SIG-M5 (cell line): ENCODE measurements at places on chromosomes 1 and 21.

DNA sequence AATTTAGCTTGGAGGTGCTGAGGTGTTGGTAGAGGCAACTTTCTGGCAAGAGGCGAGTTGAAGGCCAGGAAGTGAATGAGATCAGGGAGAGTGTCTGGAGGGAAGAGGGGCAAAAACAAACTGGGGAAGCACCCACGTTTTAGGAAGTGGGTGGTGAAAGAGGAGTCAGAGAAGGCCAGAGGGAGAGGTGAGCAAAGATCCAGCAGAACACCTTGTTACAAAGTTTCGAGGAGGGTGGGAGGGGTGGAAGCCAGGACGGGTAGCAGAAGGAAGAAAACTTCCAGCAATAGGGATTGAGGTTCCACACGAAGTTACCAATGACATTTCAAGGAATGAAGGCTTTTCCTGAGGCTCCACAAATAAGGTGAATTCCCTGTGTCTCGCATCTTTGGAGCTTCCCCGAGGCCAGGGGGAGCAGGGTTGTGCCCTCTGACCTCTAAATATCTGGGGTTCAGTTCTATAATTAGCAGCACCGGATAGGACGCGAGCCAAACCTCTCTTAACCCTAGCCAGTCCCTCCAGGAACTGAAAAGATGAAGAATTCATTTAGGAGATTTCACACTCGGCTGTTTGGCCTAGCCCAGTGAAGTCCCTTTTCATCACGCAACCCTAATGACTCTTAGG is 578 bp upstream of the SESN2 start:
- DNase-seq, result no peak

GRCh38 chr1:64077281-64077940 is 126.0 kb upstream of the UBE2U start:
- no peak for DNase-seq

- no peak for DNase-seq
Observed at GRCh38 chr1:57272150-57272549, 151.7 kb downstream of the DAB1 start.

GRCh38 chr1:230243583-230244353 is 176.7 kb downstream of the GALNT2 start:
- DNase-seq, result no peak

- no peak for DNase-seq
Observed at GRCh38 chr1:64427879-64428278, 42.0 kb upstream of the CACHD1 start.

DNA sequence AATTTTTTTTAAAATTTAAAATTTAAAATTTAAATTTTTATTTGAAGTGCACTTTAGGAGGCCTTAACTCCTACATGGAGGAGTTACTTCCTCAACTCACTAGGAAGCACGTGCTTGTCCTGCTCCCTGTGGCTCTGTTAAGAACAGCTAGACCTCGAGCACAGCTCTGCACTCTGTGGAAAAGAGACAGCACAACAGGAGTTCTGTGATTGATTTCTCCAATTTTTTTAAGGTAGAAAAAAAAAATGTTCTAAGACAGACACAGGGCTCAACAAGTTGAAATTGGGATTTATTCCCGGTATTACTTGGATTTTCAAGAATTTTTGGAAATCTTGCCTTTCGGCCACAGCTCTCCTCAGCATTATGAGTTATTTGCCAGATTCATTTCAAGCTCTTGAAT is 356.6 kb upstream of the LYPLAL1 start:
- DNase-seq, result no peak

DNA sequence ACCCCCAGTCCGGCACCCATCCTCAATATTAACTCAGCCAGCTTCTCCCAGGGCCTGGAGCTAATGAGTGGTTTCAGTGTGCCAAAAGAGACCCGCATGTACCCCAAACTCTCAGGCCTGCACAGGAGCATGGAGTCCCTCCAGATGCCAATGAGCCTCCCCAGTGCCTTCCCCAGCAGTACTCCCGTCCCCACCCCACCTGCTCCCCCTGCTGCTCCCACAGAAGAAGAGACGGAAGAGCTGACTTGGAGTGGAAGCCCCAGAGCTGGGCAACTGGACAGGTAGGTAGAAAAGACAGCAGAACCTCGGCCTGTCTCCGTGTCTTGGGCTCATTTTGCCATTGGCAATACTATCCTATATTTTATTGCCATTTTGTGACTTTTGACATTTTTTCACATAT is 45.4 kb upstream of the IPO9 start:
- no peak for DNase-seq

- no peak for DNase-seq
Observed at GRCh38 chr1:115837341-115837739, 3.6 kb downstream of the NHLH2 start.

GRCh38 chr1:211532088-211532444 is 40.1 kb upstream of the RD3 start:
- no peak for DNase-seq

GRCh38 chr1:212254853-212255363 is 30.3 kb upstream of the PPP2R5A start:
- no peak for DNase-seq

DNA sequence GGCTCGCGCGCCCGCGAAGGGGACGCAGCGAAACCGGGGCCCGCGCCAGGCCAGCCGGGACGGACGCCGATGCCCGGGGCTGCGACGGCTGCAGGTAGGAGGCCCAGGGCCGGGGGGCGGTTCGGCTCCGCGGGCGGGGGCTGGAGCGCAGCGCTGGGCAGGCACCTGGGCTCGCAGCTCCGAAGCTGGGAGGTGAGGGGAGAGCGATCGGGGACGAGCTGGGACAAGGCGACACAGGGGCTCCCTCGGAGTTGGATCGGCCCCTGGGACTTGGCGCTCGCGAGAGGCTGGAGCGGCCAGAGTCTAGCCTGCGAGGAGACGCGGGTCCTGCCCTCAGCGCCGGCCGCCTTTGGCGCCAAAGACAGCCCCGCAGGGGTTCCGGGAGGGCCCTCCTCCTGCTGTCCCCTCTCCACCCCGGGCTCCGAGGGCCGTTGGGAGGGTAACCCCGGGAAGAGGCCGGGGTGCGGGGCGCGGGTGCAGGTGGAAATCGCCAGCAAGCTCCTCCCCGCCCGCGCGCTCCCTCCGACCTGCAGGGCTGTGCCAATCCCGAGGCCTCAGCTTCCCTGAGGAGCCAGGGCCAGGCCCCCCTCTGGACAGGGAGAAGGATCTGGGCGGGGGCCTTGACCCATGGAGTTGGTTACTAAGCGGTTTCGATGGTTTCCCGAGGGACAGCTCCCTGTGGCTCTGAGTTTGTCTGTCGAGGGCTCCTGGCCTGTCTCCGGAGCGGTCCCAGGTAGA is 401 bp downstream of the TP73 start:
- DNase-seq, result no peak
